ENCODE measurements at places on chromosomes 1 and 21. TPM values are rescaled to one million over a fixed set of nuclear protein-coding genes. Genes with fewer than 3 reads are reported as not detected.

- H3K27ac ChIP-seq, result no peak overlapping the region
- no peaks in the 10 kb centered on the region for H3K27me3 ChIP-seq
- no peaks in the 10 kb centered on the region for H3K36me3 ChIP-seq
Measured at GRCh38 chr1:226444901-226445300, 37.0 kb upstream of the PARP1 start.

- no peak overlapping the region for H3K4me3 ChIP-seq
- no peaks in the 10 kb centered on the region for H3K27me3 ChIP-seq
- DNase-seq, result no peak
- H3K4me1 ChIP-seq, result no peaks in the 10 kb centered on the region
- H3K27ac ChIP-seq, result no peak overlapping the region
- peaks cover 45% of the 10 kb centered on the region for H3K36me3 ChIP-seq
Measured at GRCh38 chr1:27795601-27796000, 22.6 kb downstream of the STX12 start.

PDZK1IP1 gene
- not detected for polyA plus RNA-seq

FAF1 gene
- polyA plus RNA-seq, result 60.2 TPM

DNA sequence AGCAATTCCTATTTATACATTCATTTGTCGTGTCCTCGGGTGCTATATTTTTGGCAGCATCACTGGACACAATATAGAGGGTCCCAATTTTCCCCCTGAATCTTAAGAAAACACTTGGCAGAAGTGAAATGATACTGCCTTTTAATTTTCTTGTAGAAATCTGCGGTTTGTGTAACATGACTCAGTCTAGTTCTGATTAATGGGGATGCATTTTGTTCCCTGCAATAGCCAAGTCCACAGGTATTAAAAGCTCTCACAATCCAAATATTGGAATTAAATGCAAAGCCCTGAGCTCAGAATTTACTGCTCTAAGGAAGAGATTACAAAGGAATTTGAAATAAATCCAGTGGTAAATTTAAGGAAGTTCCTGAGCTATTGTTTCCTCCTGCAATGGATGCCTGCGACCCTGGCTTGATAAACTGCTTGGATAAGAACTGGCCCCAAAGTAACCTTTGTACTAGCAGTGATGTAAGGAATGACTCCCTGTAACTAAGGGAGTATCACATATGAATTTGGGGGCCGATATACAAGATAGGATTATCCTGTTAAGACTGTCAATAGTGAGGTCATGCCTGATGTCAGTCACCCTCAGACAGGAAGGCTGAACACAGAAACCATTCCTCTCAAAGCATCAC lies 349.7 kb upstream of the C1orf87 start:
- no peaks in the 10 kb centered on the region for H3K36me3 ChIP-seq
- no peaks in the 10 kb centered on the region for H3K27me3 ChIP-seq
- no peak overlapping the region for H3K4me3 ChIP-seq
- no peaks in the 10 kb centered on the region for H3K4me1 ChIP-seq
- no peak for DNase-seq

DNA sequence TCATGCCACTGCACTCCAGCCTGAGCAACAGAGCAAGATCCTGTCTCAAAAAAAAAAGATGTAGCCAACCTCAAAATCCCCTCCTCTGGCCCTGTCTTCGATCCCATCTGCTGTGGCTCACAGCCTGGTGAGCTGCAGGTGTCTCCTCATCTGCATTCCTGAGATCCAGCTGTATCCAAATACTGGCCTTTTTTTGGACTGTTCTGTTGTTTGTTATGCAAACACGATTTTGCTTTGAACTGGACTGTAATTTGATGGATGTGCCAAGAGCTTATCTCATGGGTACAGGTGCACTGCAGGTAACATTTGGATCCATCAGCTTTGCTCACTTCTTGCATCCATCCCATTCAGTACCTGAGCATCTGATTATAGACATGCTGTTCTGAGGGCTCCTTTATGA lies 14.1 kb upstream of the FAM43B start:
- no peaks in the 10 kb centered on the region for H3K36me3 ChIP-seq
- DNase-seq, result no peak
- H3K4me3 ChIP-seq, result no peak overlapping the region
- H3K27me3 ChIP-seq, result no peaks in the 10 kb centered on the region
- no peaks in the 10 kb centered on the region for H3K4me1 ChIP-seq

TSTD1 gene
- polyA plus RNA-seq, result 264 TPM

GRCh38 chr1:169529068-169529642 lies 43.4 kb upstream of the SLC19A2 start:
- no peak overlapping the region for H3K4me3 ChIP-seq
- H3K27ac ChIP-seq, result no peak overlapping the region
- H3K36me3 ChIP-seq, result no peaks in the 10 kb centered on the region
- DNase-seq, result no peak

SLC1A7 gene
- not detected for polyA plus RNA-seq

GRCh38 chr1:183073320-183073719 lies 50.1 kb downstream of the LAMC1 start:
- no peaks in the 10 kb centered on the region for H3K27me3 ChIP-seq
- H3K4me1 ChIP-seq, result no peaks in the 10 kb centered on the region
- no peak overlapping the region for H3K27ac ChIP-seq

MTF1 gene
- polyA plus RNA-seq, result 21.6 TPM

GIPC2 gene
- polyA plus RNA-seq, result 0.33 TPM

DNA sequence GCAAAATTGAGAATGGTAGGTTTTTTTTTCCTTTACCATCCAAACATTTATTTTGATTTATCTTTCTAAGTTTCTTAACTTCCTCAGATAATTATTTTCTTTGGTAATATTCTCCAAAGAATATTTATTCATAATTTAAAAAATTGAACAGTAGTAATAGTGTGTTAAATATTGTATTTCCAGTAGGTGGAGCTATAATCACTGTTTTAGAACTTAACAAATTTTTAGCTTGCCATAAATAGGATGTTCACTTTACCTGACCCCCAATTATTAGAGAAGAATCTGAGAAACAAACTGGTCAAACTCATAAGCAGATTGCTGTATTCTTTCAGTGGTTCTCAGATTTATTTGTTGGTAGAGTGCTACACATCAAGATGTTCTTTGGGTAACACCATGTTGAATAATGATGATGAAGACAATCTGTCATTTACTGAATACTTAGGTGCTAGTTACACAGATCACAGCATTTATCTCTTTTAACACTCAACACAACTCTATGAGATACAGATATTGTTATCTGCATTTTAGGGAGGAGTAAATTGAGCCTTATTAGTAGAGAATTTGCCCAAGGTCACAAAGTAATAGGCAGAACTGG lies 82.4 kb upstream of the GPR88 start:
- H3K36me3 ChIP-seq, result peaks cover 15% of the 10 kb centered on the region
- peaks cover 93% of the 10 kb centered on the region for H3K4me1 ChIP-seq
- peak; percentile 33 for DNase-seq
- no peak overlapping the region for H3K27ac ChIP-seq
- H3K4me3 ChIP-seq, result no peak overlapping the region

DNA sequence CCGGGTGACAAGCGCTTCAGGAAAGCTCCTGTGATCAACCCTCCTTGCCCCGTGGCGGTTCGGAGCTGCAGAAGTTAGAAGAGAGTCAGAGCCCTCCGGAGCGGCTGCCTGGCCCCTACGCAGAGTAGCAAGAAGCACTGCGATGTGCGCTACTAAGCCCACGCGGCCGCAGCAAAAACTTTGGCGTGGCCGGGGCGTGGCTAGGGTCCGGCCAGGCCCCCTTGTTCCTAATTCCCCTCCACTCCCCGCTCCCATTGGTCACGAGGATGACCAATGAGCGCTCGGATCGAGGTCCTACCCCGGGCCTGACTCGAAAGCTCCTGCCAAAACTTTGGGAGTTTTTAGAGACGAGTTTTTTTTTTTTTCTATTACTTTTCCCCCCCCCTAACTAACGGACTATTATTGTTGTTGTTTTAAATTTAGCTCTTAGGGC lies at the start of gene HLX:
Gene HLX, plus strand, starts transcription at position 368 of the 433 bp plus-strand sequence. CDS start 415 bp downstream, outside the sequence.
- H3K27me3 ChIP-seq, result peaks cover 27% of the 10 kb centered on the region
- H3K4me3 ChIP-seq, result no peak within 1 kb of the TSS
- H3K27ac ChIP-seq, result no peak within 1 kb of the TSS

EVA1B gene
- 8.1 TPM for polyA plus RNA-seq

GRCh38 chr1:73943270-73943669 lies 254.7 kb downstream of the LRRIQ3 start:
- H3K4me3 ChIP-seq, result no peak overlapping the region
- no peak overlapping the region for H3K27ac ChIP-seq
- no peaks in the 10 kb centered on the region for H3K36me3 ChIP-seq
- H3K27me3 ChIP-seq, result no peaks in the 10 kb centered on the region

DNA sequence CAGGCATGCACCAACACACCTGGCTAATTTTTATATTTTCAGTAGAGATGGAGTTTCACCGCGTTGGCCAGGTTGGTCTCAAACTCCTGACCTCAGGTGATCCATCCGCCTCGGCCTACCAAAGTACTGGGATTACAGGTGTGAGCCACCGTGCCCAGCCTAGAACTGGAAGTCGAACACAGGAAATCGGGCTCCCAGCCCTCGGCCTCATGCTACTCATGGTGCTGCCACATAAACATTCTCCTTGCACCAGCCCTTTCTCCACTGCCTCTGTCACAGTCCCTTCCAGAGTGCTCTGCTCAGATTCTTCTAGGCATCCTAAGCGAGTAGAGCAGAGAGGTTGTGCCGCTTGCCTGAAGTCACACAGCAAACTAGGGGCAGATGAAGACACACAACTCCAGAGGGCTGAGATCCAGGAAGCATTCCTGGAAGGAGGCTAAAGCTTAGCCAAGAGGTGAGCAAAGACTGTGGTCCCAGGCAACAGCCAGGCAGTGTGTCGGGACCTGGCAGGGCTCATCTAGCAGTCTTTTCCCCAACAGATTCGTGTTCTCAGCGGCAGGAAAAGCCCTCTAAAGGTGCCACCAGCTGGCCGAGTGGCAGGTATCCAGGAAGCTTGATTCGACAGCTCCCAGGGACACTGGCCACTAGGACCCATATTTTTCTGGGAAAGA lies 29.6 kb upstream of the NPPB start:
- no peaks in the 10 kb centered on the region for H3K27me3 ChIP-seq
- no peaks in the 10 kb centered on the region for H3K36me3 ChIP-seq
- H3K4me3 ChIP-seq, result no peak overlapping the region
- H3K27ac ChIP-seq, result no peak overlapping the region
- no peak for DNase-seq
- no peaks in the 10 kb centered on the region for H3K4me1 ChIP-seq

GRCh38 chr21:41630249-41630648 lies 122.3 kb upstream of the TMPRSS2 start:
- no peak overlapping the region for H3K4me3 ChIP-seq
- H3K4me1 ChIP-seq, result no peaks in the 10 kb centered on the region
- H3K36me3 ChIP-seq, result no peaks in the 10 kb centered on the region
- H3K27me3 ChIP-seq, result no peaks in the 10 kb centered on the region
- no peak overlapping the region for H3K27ac ChIP-seq
- DNase-seq, result no peak

DNA sequence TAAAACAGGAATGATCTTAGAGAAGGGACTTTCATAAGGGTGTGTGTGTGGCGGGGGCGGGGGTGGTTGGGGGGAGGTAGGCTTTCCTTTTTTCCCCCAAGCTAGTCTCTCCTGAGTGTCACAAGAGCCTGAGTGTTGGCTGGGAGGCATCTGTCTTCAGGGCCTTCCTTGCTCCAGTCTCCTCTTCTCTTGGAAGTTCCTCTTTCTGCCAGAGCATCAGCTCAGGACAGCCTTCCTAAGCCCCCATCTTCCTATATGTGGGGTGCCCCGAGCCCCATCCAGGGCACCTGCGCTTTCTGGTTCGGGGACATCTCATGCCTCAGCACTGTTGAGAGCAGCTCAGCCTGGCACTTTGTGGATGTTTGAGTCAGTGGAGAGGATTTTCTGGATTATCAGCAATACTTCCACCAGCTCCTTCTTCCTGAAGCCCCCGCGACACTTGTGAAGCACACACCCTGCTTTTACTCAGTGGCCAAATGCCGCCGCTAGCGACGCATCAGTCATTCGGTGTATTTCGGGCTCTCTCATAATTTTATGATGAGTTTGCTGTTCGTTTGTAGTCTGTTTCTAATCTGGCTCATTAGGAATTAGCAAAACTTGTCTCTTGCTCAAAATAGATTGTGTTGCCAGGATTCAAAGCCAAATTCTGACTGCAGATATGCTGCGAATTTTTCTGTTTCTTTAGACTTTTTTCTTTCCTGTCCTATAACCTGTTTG lies 61.7 kb downstream of the GALNT2 start:
- peaks cover 17% of the 10 kb centered on the region for H3K4me1 ChIP-seq
- no peaks in the 10 kb centered on the region for H3K36me3 ChIP-seq
- no peaks in the 10 kb centered on the region for H3K27me3 ChIP-seq

GRCh38 chr1:116290085-116290705 lies 82.8 kb upstream of the ATP1A1 start:
- no peak overlapping the region for H3K4me3 ChIP-seq

NPHS2 gene
- not detected for polyA plus RNA-seq

DNA sequence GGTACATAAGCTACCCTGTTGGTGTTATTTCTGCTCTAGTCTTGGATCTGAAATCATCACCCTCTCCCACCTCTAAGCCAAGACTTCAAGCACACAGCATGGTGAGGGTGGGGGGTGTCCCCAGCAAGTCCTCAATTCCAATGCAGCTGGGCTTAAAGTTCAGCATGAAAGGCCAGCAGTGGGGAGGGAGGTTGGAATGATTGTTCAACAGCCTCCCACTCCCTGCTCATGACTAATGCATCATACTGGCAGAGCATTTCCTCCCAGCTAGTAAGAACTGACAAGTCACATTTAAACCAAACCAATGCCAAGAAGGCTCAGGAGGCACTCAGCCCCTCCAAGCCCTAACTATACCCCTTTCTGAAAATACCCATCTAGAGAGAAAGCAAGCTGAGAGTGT lies 50.1 kb downstream of the TIAM1 start:
- H3K27ac ChIP-seq, result no peak overlapping the region
- H3K36me3 ChIP-seq, result no peaks in the 10 kb centered on the region
- no peak overlapping the region for H3K4me3 ChIP-seq

DNA sequence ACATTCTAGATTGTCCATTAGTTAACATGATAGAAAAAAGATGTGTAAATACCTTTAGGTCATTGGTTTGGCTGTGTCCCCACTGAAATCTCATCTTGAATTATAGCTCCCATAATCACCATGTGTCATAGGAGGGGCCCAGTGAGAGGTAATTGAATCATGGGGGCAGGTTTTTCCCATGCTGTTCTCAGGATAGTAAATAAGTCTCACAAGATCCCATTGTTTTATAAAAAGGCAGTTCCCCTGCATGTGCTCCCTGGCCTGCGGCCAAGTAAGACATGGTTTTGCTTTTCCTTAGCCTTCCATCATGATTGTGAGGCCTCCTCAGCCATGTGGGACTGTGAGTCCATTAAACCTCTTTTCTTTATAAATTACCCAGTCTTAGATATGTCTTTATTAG lies 32.5 kb upstream of the SLC44A5 start:
- H3K27me3 ChIP-seq, result no peaks in the 10 kb centered on the region
- H3K4me3 ChIP-seq, result no peak overlapping the region
- DNase-seq, result no peak
- H3K27ac ChIP-seq, result no peak overlapping the region

DNA sequence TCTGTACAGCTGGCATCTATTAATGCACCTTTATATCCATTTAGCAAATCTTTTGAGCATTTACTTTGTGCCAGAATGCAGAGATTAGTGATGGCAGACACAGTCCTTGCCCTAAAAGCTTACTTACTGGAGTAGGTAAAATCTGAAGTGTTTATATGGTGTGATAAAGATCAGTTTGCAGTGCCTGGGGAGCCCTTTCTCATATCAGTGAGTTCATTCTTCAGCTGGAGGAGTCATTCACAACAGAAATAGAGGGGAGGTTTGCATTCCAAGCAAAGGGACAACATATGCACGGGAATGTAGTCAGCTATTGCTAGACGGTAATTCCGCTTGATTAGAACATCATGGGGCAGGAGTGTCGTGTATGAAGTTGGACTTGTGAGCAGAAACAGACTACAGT lies 8.4 kb downstream of the SLC35F3 start:
- H3K27ac ChIP-seq, result no peak overlapping the region
- no peaks in the 10 kb centered on the region for H3K27me3 ChIP-seq
- H3K4me3 ChIP-seq, result no peak overlapping the region
- H3K4me1 ChIP-seq, result no peaks in the 10 kb centered on the region
